ENCODE measurements at places on chromosomes 1 and 21.

DNA sequence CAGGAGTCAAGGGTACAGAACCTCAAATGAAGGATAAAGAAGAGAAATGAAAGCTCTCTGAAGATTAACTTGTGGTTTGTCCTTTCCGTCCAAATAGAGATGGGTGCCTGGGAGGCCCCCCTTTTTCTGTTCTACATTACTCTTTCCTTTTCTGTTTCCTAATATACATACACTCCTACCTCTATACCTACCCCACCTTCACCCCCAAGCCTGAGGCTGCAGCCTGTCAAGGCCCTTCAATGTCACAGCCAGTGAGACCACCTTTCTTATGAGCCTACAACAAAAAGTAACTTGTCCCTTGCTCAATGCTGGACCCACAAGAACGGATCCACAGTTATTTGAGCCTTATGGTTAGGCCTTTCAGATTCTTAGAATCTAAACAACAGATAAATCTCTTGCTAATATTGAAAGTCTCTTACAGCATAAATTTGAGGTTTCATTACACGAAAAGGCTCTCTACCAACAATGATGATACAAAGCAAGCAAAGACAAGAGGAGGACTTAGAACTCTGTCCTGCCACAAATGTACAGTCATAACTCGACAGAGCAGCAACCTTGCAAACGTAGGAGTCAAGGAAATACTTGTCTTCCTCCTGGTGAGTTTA is 4.1 kb upstream of the TRAF3IP3 start:
- DNase-seq = no peak

DNA sequence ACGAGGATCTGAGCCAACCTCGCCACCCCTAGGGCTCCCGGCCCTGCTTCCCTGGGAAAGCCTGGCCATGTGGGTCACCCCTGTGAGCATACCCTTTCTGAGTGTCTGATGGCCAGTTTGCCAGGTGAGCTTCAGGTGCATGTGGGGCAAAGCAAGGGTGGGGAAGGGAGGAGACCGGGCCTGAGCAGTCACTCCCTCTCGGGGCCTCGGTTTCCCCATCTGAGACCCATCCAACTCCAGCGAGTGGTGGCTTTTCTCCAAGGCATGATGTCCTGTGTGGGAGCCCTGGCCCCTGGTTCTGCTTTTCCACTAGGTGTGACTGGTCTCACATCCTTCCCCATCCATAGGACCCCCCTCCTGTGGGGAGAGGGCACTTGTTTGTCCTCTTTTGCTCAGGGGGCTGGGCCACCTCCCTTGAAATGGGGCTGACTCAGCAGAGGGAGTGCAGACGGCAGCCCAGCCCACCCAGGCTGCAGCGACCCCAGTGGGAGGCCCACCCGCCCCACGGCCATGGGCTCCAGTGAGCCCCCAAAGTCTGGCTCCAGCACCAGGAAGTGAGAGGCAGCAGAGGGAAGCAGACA is 1.7 kb upstream of the WNT9A start:
- DNase-seq = no peak

DNA sequence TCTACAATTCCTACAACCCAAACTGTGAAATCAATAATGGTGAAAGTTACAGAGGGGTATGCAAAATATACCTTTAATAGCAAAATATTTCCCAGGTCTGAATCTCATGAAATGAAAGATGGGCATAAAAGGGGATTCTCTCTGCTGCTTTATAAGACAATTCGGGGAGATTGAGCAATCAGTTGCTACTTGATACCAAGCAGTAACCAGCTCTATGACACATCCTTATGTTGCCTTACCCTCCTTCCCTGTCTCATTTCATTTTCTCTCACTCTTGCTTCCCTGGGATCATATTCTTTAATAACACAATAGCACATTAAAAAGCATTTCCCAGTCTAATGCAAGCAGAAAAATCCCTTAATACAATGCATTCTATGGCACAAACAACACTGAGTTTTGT is 29.0 kb downstream of the ZSWIM5 start:
- no peak for DNase-seq

DNA sequence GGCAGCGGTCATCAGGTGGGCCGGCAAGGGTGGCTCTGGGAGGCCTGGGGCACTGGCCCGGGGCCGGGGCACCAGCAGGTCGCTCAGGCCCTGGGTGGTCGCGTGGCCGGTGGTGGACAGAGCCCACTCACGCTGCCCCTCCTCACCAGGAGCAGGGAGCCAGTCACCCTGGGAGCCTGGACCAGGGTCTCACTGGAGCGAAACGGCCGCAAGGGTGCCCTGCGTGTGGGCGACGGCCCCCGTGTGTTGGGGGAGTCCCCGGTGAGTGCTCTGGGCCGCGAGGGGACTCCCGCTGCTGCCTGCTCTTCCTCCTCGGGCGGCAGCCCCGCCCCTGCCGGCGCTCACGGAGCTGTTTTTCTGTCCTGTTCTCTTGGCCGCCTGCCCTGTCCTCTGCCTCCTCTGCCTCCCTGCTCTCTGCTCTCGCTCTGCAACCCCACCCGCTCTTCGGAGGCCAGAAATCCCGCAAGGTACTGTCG is 23.5 kb downstream of the RNF223 start:
- DNase-seq = no peak

DNA sequence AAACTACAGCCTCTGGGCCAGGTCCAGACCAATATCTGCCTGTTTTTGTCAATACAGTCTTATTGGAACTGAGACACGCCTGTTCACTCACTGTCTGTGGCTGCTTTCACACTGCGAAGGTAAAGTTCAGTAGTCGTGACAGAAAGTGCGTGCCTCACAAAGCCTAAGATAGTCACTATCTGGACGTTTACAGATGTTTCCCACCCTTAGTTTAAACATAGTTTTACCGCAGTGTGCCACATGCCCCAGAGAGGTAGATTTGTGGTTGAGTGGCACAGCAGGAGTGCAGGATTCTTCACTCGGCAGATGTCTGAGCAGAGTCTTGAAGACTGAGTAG is 61.9 kb downstream of the NFASC start:
- no peak for DNase-seq

DNA sequence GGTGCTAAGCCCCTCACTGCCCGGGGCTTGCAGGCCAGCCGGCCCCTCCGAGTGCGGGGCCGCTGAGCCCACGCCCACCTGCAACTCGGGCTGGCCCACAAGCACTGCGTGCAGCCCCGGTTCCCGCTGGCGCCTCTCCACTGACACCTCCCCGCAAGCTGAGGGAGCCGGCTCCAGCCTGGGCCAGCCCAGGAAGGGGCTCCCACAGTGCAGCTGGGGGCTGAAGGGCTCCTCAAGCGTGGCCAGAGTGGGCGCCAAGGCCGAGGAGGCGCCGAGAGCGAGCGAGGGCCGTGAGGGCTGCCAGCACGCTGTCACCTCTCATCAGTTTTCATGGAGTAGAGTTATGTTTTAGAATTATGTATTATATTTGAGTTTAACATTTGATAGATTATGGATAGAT is 176.5 kb upstream of the FAM78B start:
- DNase-seq = no peak

DNA sequence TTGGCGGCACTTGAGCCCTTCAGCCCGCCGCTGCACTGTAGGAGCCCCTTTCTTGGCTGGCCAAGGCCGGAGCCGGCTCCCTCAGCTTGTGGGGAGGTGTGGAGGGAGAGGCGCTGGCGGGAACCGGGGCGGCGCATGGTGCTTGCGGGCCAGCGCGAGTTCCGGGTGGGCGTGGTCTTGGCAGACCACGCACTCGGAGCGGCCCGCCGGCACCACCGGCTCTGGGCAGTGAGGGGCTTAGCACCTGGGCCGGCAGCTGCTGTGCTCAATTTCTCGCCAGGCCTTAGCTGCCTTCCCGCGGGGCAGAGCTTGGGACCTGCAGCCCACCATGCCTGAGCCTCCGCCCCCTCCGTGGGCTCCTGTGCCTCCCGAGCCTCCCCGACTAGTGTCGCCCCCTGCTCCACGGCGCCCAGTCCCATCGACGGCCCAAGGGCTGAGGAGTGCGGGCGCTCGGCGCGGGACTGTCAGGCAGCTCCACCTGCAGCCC is 673.7 kb upstream of the BRINP3 start:
- DNase-seq = no peak

GRCh38 chr1:60114745-60115318 is 41.3 kb upstream of the C1orf87 start:
- DNase-seq = no peak

DNA sequence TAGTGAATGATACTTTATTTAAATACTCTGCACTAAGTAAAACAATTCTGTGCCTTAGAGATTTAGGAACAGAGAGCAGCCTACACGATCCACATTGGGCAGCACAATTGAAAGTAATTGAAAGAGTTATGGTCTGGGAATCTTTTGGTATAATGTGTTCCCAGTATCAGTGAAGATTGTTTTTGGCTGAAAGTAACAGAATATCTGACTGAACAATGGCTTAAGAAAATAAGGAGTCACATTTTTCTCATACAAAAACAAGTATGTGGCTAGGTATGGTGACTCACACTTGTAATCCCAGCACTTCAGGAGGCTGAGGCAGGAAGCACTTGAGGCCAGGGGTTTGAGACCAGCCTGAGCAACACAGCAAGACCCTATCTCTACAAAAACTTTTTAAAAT is 306.2 kb downstream of the NFIA start:
- no peak for DNase-seq

DNA sequence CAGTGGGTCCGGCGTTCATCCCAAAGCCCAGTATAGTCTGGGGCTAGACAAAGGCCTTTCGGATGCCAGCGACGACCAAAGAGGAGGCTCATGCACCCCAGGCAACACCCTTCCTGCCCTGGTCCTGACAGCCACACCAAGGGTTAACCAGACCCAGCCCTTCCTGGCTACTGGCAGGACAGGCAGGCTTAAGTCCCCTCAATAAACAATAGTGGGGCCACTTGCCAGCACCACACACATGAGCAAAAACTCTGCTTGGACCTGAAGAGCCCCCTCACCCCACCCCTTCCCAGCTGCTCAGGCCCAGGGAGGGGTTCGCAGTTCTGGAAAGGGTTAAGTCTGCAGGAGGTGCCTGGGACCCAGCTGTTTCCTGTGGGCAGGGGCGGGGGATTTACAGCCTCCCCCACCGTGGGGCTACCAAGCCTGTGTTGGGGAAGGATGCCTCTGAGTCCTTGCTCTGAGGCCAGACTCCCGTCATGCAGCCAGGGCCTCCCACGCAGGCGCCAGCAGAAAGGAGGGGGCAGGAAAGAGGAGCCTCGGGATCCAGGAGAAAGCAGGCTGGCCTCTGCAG is 18.2 kb downstream of the PHLDA3 start:
- peak; percentile 39 for DNase-seq

DNA sequence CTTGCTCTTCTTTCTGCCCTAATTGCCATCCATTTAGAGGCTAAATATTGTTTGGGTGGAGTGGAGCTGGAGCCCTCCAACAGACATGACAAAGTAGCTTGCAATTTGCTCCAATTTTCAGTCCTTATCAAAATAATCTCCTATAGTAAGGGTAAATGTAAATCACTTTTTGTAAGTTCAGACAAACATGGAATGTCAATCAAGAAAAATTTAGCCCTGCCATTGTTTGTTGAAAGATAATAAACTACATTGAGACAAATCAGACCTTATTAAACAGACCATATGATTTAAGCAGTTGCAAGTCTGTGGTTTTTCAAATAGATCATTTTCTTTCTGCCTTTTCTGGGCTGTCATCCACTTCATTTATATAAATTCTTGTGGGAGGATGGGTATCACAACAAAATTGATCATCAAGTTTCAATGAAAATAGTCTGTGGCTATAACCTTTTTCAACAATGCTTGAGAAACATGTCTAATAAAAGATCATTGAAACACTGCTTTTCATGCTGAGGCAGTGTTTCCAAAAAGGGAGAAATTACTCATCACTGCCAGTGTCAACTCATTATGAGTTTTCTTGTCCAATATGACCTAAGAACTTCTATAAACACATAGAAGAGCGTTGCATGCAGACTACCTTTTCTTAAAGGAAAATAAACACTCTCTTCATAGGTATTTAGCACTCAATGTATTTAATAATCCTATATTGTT is 1152.0 kb upstream of the B3GALT2 start:
- no peak for DNase-seq

- no peak for DNase-seq
Measured at GRCh38 chr1:205800427-205800826, 12.6 kb downstream of the SLC41A1 start.

- no peak for DNase-seq
Measured at GRCh38 chr1:62207187-62207586, 12.5 kb downstream of the L1TD1 start.

DNA sequence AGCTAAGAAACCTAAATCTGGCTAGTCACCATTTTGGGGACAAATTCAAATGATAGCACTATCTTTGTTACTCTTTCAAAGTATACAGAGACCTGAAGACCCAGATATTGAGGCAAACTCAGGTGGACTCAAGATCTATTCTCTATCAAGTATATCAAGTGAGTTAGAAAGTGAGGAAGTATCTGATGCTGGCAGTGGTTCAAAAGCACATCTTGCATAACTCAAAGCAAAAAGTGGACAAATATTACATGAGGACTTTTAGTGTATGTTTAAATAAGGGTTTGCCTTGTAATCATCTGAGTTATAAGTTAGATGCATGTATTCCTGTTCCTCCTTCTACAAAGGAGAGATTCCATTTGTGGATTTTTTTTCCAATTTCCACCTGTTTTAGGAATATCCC is 338.4 kb downstream of the DISC1 start:
- DNase-seq = no peak

GRCh38 chr21:31364253-31364945 is 20.3 kb upstream of the TIAM1 start:
- DNase-seq = no peak

GRCh38 chr1:85307987-85308832 is 31.8 kb upstream of the BCL10 start:
- DNase-seq = peak; percentile 87

DNA sequence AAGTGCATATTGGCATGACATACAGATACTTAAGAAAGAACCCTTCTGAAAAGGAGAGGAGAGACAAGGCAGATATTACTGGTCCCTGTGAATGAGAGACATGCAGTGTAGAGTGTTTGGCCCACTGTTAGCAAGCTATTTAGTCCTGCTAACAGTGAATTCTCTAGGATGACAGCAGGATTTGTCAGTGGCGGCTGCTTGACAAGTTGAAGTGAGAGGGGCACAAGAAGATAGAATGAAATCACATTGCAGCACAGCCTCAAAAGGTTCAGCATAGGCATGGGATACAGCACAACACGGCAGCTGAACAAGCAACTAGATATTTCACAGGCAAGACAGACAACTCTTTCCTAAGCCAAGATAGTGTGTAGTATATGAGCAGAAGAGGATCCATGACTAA is 407.9 kb downstream of the PLA2G4A start:
- no peak for DNase-seq

DNA sequence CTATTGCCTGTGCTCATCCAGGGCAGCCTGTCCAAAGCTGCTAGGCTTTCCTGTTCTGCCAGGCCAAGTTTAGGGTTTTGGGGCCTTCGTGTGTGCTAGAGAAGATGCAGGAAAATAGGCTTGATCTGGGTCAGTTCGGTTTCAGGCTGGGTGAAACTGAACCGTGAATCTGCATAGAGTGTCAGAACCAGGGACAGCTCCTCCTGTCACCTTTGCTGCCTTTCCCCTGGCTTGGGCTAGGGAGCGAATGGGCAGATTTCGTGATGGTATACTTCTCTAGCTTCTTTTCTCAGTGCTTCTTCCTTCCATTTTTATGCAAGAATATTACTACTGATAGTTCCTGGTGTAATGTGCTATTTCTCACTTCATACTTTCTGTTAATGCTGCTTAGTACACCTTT is 6.0 kb upstream of the AGO1 start:
- DNase-seq = no peak
